ENCODE measurements at places on chromosomes 6 and 20.

DNA sequence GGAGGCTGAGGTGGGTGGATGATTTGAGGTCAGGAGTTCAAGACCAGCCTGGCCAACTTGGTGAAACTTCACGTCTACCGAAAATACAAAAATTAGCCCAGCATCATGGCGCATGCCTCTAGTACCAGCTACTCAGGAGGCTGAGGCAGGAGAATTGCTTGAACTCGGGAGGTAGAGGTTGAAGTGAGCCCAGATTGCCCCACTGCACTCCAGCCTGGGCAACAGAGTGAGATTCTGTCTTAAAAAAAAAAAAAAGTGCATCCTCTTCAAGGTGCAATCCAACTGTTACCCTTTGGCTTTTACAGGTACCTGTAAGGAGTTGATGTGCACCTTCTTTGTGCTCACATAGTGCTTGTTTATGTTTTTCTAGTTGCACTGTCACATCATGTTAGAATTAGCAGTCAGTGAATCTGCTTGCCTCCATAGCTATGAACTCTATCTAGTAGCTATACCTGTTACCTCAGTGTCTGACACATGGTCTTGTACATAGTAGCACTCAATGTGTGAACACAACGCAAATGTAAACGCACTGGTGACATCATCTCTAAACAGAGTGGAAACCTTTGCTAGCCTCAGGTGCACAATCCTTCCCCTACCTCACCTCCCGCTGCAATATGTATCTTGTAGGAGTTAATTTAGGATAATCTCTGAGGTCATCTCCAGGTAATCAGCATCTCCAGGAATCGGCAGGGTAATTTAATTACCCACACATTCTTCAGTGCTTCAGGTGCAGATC lies 9.7 kb downstream of the MSH5 start:
- DNase-seq: no peak

DNA sequence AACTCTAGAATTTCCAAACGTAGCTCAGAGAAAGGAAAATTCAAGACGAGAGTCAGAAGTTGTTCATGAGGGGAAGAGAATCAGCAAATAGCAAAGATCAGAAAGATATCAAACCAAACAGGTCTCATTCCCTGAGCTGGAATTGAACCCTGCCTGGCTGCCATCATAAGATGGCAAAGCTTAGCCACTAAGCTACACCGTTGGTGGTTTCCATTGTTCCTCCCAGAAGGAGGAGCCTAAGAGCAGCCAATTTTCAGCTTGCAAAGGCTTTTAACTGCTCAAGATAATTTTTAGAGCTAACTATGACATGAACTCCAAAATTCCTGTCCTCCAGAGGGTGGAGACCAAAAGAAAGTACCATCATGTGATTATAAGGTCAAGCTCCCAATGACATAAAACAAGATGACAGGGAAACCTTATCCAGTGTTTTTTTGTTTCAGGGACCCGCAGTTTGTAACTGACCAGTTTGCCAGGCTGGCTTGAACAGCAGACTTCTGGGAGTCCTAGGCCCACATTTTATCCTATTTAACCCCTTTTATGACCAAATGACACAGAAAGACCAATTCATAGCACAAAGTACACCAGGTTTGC lies 55.9 kb downstream of the COL11A2 start:
- no peak for DNase-seq

DNA sequence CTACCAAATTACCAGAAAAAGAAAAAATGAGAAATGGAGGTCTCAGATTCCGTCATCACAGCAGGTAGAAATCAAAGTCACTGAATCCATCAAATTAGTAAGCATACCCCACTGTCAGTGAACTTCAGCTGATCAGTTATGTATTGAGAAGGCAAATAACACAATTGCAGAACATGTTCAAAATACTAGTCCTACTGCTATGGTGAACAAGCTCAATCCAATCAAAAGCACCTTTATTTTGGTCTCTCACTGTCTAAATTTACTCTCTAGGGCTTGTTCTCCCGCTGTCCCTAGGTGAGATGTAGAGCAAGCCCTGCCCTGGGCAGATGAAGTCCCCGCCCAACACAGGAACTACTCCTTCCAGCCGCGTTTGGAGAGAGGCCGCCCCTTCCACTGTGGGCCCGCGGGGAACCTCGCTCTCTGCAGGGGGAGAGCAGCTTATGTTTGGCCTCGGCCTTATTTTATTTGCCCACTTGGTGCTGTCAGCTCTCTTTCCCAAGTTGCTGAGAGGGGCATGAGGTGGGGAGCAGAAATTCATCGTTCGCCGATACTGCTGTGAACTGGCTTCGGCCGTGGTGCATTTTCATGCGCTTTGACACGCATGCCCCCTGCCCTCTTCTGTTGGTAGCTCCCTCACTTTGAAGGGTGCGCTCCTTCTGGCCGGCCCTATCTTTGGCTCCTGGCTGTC lies 14.3 kb upstream of the MAP1LC3A start:
- DNase-seq: no peak

- DNase-seq: no peak
Observed at GRCh38 chr6:35028781-35029769, 112.1 kb downstream of the TCP11 start.

DNA sequence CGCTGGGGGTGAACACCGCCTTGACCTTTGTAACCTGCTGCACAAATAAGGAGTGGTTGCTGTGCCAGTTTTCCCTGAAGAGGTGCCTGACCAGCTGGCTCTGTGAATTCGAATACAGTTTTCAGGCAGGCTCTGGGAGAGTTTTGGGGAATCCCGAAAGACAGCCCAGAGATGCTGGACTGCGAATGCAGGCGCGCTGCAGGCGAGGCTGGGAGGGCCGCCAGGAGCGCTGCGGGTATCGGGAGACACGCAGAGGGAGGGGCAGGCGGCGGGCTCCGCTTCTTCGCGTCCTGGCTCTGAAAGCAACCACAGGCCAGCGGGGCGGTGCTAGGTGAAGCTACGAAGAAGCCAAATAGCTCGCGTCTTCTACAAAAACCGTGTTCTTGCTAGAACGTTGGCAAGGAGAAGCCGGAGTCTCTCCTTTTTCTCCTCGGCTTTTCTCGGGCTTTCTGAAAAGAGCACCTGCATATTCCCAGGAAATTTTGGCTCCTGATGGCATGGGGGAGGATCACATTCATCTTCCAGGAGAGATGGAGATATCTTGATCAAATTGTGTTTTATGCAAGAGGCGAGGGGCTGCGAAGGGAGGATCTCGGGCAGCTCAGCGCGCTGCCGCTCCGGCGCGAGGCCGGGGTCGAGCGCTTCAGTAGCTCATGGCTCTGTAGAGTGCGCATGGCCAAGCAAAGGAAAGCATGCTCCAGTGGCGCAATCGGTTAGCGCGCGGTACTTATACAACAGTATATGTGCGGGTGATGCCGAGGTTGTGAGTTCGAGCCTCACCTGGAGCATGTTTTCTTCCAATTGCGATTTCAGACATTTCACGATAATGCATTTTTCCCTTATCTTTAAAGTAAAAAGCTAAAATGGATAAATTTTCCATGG lies 158.1 kb upstream of the ZNF184 start:
- no peak for DNase-seq

DNA sequence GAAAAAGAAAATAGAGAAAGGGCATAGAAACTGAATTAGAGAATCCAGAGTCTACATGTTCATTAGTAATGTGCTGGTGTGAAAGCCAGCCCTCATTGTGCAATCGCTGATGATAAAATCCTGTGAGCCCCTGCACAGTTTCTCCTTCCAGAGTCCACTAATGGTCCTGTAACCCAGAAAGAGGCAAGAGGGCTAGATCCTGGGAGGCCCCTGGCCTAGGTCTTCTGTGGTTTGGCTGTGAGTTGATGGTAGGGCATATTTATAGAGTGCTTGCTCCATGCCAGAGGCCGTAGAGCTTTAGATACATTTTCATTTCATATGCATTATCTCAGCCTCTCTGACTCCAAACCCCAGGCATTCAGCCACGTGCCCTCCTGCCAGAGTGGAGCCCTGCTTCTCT lies 94.9 kb upstream of the MTHFD1L start:
- DNase-seq: no peak

GRCh38 chr6:153673225-153673624 lies 365.8 kb upstream of the OPRM1 start:
- no peak for DNase-seq

GRCh38 chr20:62741191-62741691 lies 32.6 kb downstream of the NTSR1 start:
- no peak for DNase-seq

- DNase-seq: no peak
Observed at GRCh38 chr6:166312832-166313231, 4.6 kb upstream of the PRR18 start.

DNA sequence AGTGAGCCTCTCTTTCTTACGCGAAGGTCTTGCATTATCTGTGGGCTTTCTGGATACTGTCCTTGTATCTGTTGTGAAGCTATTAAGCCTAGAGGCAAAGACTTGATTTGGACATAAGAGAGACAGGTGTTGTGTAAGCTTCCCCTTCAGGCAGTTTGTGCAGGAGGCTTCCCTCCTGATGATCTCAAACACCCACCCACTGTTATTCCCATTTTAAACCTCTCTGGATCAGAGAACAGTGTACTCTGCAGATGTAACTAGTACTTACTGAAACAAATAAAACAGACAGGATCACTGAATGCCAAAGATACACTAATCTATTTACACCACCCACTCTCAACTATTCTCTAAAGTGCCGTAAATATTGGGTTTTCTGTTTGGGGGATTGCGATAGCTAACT lies 113.8 kb upstream of the RAB32 start:
- DNase-seq: no peak

DNA sequence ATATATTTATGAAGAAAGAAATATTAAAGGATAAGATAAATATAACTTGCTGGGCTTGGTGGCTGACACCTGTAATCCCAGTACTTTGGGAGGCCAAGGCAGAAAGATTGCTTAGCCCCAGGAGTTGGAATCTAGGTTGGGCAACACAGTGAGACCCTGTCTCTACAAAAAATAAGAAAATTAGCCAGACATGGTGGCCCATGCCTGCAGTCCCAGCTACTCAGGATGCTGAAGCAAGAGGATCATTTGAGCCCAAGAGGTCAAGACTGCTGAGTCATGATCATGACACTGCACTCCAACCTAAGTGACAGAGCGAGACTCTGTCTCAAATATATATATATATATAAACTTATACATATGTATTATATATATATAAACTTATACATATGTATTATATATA lies 164.0 kb downstream of the MRPL14 start:
- no peak for DNase-seq

DNA sequence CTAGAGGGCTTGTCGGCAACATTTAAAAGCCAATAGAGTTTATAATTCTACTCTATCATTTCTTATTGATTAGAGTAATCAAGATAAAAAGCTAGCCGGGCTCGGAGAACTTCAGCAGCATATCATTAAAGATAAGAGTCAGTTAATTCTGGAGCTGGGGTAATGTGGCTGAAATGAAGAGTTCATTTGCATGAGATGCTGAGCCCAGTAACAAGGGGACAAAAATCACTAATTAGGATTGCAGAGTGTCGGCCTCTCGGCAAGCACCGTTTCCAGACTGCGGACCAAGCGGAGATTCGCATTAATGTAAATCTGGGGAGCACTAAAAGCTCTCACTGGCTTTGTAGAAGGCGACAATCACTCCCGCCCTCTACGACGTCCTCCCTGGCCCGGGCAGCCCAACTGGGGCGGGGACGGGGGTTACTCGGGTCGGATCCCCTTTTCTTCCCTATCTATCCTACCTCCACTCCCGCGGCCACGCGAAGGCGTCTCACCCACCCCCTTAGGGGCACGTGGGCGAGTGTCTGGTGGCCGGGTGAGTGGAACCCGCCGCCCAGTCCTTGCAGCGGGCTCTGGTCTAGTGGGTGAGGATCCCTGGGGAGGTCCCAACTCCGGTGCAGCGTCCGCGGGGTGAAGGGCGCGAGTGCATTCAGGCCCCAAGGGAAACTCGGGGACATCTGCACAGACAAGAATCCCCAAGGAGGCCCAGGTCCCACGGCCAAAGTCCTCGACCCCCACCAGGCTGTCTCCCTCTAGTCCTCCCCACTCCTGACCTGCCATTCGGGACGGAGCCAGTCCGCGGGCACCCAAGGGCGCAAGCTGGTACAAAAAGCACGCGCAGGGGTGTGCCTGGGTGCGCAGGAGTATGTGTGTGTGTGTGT lies 42.2 kb upstream of the OSTM1 start:
- DNase-seq: no peak

DNA sequence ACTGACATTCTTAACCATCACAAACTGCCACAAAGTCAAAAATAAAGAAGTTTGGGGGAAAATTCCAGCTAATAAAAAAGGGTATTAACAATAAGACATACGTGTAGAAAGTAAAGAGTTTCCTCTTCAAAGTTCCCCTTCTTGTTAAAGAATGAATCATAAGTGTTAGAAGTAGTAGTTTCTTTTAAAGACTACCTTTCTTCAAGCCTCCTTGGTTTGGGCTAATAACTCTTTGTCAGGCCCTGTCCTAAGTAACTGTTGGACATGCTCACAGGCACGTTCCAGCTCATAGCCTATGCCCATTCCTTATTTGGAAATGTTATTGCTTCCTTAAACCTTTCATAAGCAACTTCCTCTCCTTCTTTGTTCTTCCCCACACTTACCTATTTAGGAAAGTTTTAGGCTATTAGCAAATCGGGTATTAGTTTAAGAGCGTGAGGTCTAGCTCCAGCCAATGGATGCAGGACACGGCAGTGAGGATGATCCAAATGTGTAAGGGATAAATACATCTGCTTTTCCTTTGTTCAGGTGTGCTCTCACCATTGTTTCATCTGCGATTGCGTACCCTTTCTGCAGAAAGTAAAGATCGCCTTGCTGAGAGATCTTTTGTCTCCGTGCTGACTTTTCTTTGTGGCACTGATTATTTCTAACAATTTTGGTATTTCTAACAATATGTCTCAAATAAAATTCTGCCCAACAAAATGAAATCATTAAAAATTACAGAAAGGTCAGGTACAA lies 64.9 kb downstream of the CHD6 start:
- DNase-seq: no peak

- DNase-seq: no peak
Observed at GRCh38 chr6:37182736-37183590, 13.0 kb downstream of the PIM1 start.

DNA sequence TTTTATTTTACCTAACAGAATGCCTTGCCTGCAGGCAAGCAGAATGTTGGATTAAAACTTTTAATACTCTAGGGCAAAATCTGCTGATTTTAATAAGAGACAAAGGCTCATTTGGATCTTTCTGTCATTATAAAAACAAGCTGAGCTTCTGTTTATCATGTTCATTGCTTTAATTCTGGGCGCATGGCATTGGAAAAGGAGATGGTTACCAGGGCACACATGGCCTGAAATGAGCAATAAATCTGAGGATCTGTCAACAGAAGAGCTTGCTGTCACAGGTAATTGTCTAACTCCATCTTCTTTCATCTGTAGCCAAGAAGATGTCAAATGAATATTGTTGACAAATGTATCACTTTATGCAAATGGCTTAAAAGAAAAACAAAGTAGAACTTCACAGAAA lies 439.6 kb downstream of the DOK5 start:
- no peak for DNase-seq

Data from cortex of kidney (tissue), 1 donor.